ENCODE measurements at places on chromosomes 12 and 14.

DNA sequence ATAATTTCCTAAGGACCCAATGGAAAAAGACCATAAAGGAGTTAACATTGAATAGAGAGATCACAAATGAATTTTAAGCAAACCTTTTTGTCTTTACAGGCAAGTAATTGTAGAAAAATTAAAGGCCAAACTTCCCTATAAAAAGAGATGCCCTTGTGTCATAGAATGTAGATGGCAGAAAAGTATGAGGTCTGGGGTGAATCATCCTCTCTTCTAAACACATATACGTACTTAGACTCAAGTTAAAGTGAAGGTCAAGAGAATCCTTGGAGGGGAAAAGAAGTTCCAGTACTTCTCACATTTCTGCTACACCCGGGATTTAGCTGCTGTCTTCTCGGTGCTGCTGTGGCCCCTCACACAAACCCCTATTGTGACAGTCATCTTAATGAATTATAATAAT lies 116.2 kb upstream of the ARID2 start:
- DNase-seq = no peak

GRCh38 chr14:89123851-89124250 lies 293.2 kb downstream of the FOXN3 start:
- DNase-seq = no peak

GRCh38 chr12:122190842-122191668 lies 8.1 kb downstream of the LRRC43 start:
- peak; percentile 64 for DNase-seq

DNA sequence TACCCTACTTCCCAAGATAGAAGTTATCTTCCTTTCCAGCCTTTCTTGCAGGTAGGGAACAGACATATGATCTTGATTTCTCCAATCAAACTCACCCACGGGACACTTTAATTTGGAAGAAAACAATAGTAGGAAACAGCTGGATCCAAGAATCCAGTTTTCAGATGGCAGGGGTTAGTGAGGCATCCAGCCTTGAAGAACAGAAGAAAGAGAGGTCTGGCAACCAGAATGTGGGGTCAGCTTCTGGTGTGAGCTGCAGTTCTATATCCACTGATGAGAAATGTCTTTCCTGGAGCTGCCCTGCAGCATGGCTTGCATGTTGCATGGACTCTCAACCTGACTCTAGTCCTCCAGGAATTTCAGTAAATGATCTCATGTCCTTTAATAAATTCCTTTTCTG lies 83.8 kb downstream of the TTC8 start:
- DNase-seq = no peak

DNA sequence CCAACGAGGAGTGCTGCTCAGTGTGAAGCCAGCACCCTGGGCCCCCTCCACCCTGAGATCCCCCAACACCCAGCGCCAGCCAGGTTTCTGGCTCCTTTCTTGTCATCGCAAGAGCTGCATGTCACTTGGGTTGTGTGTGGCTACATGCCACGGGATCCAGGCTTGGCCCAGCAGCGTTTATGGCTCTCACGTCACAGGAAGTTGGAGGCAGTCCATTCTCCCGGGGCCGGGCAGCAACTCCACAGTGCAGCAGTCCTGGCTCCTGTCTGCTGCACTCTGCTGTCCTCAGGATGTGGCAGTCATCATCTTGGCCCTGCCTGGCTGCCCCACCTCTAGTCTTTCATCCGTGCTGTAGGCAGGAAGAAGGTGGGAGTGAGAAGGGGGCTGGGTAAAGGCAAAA lies 78.3 kb downstream of the AACS start:
- DNase-seq = no peak

- DNase-seq = peak; percentile 24
These were observed 1.0 kb downstream of the IRF9 start for GRCh38 chr14:24162093-24162492.

GRCh38 chr12:46490635-46491034 lies 118.1 kb upstream of the SLC38A2 start:
- DNase-seq = no peak

- no peak for DNase-seq
These were observed 14.4 kb downstream of the ART4 start for GRCh38 chr12:14828892-14829291.

- no peak for DNase-seq
These were observed 3.8 kb downstream of the IRAK4 start for GRCh38 chr12:43762596-43762995.

- no peak for DNase-seq
These were observed 1001.8 kb downstream of the BCL11B start for GRCh38 chr14:98270201-98270600.

- no peak for DNase-seq
These were observed 968.6 kb downstream of the DIO2 start for GRCh38 chr14:79242666-79243065.

GRCh38 chr14:90297876-90298629 lies 33.7 kb downstream of the NRDE2 start:
- no peak for DNase-seq

GRCh38 chr12:2825132-2825531 lies 9.7 kb downstream of the NRIP2 start:
- no peak for DNase-seq

GRCh38 chr14:104130974-104131651 lies 7.3 kb upstream of the KIF26A start:
- peak; percentile 24 for DNase-seq

- no peak for DNase-seq
These were observed 78.7 kb downstream of the HELB start for GRCh38 chr12:66380769-66381535.

GRCh38 chr14:41303506-41303905 lies 303.2 kb upstream of the LRFN5 start:
- DNase-seq = no peak

GRCh38 chr12:50604640-50604920 lies 99.8 kb downstream of the DIP2B start:
- no peak for DNase-seq

DNA sequence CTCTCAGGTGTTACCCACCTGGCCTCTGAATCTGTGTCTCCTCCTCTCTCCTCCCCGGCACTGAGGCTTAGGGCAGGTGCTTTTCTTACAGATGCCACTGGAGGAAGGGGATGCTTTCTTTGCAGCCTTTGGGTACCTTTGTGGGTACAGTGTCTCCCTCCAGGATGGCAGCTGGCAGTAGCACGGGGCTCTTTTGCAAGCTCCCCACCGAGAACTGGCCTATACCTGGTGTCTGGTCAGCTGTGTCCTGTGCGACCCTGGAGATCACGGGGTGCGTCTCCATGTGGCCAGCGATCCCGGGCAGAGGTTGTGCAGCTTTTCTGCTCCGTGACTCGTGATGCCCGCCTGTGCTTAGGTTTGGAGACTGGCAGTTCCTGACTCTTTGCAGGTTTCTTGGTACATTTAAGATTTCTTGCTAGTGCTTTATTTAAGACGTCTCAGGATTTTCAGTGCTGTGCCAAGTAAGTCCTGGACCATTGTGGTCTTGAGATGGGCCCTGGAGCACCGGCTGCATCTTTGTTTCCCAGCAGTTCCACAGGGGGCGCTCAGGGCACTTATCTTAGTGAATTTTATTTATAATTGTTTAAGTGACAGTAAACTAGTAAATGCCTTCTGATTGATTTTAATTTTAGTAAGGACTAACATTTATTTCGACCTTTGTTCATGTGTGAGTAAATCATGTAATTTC lies 68.9 kb downstream of the DDX51 start:
- no peak for DNase-seq

- no peak for DNase-seq
These were observed 630.3 kb downstream of the RPS29 start for GRCh38 chr14:48955857-48956256.

GRCh38 chr14:56216626-56217379 lies 98.6 kb downstream of the PELI2 start:
- DNase-seq = no peak

DNA sequence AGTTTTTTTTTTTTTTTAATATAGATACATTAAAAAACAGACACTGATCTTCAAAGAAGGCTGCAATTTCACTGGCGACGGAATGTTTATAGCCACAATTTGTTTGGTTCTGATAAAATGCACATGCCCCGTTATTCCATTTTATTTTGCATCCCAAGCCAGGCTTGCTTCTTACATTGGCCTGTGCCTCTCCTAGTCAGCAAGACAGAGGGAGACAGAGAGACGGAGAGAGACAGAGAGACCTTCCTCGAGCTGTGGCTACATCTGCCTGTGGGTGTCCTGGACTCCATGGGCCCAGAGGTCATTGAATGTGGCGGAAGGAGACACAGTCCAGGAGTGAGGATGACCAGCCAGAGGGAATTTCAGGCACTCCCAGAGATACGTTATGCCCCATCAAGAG lies 926.6 kb downstream of the VRK1 start:
- DNase-seq = no peak

GRCh38 chr14:41062826-41063225 lies 543.9 kb upstream of the LRFN5 start:
- no peak for DNase-seq

DNA sequence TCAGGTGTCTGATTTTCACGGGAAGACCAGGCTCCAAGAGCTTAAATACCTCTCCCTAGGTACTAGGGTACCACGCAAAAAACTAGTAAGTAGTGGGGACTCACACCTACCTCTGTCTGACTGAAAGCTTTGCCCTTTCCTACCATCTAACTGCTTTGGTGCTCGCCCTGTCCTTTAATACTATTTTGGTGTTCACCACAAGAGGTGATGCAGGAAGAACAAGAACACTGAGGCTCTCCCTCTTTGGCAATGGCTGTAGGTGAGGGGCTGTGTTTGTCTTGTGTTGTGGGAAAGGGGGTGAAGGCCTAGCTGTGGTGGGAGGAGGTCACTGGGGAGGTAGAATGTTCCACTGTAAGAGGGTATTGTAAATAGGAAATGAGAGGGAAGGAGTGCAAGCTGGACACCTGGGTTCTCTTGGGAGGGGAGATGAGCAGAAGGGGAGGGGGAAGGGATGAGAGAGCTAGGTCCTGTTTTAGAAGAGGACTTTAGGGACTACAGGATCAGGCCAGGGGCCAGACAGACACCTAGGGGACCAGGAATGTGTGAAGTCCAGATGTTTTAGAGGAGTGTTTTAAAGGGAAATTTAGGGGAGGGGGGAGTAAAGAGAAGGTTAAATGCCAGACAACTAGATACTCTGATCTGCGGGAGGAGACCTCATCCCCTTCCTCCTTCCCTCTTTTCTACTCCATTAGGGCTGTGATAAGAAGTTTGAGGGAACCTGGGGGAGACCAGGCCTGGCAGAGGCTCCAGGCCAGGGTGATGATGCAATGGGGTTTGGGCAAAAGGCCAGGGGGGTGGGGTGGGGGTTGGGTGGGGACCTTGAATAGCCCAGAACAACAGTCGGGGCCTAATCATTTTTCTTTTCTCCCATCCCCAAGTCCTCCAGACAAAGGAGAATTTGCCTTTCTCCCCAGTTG lies 2.1 kb downstream of the ITGA5 start:
- no peak for DNase-seq
